Tibial nerve (tissue), 4 donors: ENCODE measurements at places on chromosomes 4 and X. TPM values are rescaled to one million over a fixed set of nuclear protein-coding genes. Genes with fewer than 3 reads are reported as not detected.

DNA sequence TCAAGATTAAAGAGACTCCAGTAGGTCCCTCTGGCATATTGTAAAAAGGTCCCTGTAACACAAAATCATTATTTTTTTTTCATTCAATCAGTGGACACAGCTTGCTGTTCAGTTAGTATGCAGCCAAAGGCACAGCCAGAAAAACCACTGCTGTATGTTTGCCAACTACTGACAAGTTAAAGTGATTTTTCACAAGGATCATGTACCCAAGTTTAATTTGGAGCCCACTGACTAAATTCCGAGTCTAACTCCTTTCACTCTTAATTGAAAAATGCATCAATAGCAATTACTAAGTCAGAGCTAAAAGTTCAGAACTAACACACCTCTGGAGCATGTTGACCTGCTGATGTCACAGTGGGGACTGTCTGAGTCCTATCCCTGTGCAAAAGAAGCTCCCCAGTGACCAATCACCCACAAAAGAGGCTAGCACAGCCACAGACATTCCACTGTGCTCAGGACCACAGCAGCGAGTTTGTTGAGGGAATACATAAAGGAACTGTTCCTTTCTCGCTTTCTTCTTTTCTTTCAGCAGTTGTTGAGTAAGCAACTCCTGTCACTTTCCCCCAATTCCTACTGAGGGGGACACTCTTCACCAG is 60.4 kb downstream of the STX18 start:
- no peak overlapping the region for H3K27ac ChIP-seq
- H3K27me3 ChIP-seq, result no peaks in the 10 kb centered on the region
- H3K4me3 ChIP-seq, result no peak overlapping the region
- DNase-seq, result no peak
- no peaks in the 10 kb centered on the region for H3K36me3 ChIP-seq
- H3K4me1 ChIP-seq, result no peaks in the 10 kb centered on the region

- no peaks in the 10 kb centered on the region for H3K4me1 ChIP-seq
- H3K36me3 ChIP-seq, result no peaks in the 10 kb centered on the region
- no peaks in the 10 kb centered on the region for H3K27me3 ChIP-seq
- DNase-seq, result no peak
- no peak overlapping the region for H3K4me3 ChIP-seq
Observed at GRCh38 chrX:131816551-131817136, 206.5 kb upstream of the STK26 start.

DNA sequence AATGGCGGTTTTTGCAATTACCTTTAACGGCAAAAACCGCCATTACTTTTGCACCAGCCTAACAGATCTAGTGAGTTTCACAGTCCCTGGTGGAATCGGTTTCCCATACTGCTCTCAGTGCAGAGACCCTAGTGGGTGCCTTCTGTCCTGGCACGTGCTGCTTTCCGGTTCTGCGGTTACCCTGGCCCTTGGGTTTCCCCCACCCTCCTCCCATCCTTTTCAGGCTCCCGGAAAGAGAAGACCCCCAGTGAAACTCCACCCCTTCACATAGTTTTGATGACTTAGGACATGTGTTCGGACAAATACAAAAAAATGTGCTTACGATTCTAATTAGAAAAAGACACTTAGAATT is 36.9 kb downstream of the NLGN3 start:
- H3K27me3 ChIP-seq, result no peaks in the 10 kb centered on the region
- peak overlapping the region; percentile 94 for H3K27ac ChIP-seq
- peak overlapping the region; percentile 39 for H3K4me3 ChIP-seq
- H3K4me1 ChIP-seq, result no peaks in the 10 kb centered on the region
- no peaks in the 10 kb centered on the region for H3K36me3 ChIP-seq

DNA sequence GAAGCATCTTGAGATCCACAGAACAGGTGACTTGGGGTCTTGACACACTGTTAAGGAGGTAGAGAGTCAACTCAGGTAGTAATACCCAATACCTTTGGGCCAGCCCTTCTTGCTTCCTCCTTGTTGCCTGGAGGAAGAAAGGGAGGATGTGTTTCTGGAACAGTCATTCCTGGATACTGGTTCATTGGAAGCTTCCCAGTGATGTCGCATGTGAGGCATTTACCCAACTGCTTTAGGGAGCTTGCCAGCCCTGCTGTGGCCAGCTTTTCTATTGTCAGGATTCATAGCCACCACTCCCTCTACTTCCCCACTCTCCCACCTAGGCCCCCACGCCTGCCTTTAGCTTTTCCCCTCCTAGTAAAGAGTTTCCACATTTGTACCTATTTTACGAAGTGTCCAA is 310.3 kb upstream of the PRPS2 start:
- no peak overlapping the region for H3K4me3 ChIP-seq
- H3K27ac ChIP-seq, result no peak overlapping the region
- H3K27me3 ChIP-seq, result no peaks in the 10 kb centered on the region
- no peaks in the 10 kb centered on the region for H3K4me1 ChIP-seq
- H3K36me3 ChIP-seq, result no peaks in the 10 kb centered on the region

- no peaks in the 10 kb centered on the region for H3K36me3 ChIP-seq
- DNase-seq, result no peak
- H3K27ac ChIP-seq, result no peak overlapping the region
- H3K27me3 ChIP-seq, result no peaks in the 10 kb centered on the region
Observed at GRCh38 chr4:55312489-55313101, 33.4 kb upstream of the SRD5A3 start.

DNA sequence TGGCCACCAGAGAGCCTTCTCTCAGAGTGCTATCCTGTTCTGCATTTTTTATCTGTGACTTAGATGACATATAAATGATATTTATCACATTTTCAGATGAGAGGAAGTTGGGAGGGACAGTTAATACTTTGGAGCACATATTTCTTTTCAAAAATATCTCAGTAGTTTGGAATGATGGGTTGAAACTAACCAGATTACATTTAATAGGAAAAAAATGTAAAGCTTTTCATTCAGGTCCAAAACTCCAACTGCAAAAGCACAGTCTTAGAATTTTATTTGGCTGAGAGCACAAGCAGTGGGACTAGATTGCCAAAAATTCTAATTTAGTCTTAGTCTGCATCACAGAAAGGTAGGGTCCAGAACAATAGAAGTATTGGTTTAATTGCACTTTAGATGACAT is 248.2 kb upstream of the TEX13A start:
- no peak overlapping the region for H3K4me3 ChIP-seq
- no peaks in the 10 kb centered on the region for H3K4me1 ChIP-seq
- DNase-seq, result no peak
- no peak overlapping the region for H3K27ac ChIP-seq
- no peaks in the 10 kb centered on the region for H3K27me3 ChIP-seq

GRCh38 chrX:21374994-21375707 is 933 bp downstream of the CNKSR2 start:
- H3K36me3 ChIP-seq, result no peaks in the 10 kb centered on the region
- peak overlapping the region; percentile 87 for H3K27ac ChIP-seq
- no peak for DNase-seq
- peak overlapping the region; percentile 50 for H3K4me3 ChIP-seq
- peaks cover 3% of the 10 kb centered on the region for H3K27me3 ChIP-seq

DNA sequence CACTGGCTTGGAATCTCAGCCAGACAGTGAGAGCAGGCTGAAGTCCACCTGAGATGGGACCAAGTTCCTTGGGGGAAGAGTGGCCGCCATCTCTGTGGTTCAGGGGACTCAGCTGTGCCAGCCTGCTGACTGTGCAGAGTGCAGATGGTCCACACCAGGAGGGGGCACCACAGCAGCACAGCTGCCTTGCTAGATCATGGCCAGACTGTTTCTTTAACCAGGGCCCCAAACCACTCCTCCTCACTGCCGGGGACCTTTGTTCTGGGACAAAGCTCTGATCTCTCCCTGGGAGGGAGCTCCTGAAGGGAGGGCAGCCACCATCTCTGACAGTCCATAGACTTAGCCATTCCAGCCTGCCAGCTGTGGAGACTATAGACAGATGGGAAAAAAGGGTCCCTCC is 2189.6 kb downstream of the PCDH7 start:
- no peaks in the 10 kb centered on the region for H3K27me3 ChIP-seq
- H3K4me3 ChIP-seq, result no peak overlapping the region
- no peak overlapping the region for H3K27ac ChIP-seq
- H3K36me3 ChIP-seq, result no peaks in the 10 kb centered on the region
- no peaks in the 10 kb centered on the region for H3K4me1 ChIP-seq

DNA sequence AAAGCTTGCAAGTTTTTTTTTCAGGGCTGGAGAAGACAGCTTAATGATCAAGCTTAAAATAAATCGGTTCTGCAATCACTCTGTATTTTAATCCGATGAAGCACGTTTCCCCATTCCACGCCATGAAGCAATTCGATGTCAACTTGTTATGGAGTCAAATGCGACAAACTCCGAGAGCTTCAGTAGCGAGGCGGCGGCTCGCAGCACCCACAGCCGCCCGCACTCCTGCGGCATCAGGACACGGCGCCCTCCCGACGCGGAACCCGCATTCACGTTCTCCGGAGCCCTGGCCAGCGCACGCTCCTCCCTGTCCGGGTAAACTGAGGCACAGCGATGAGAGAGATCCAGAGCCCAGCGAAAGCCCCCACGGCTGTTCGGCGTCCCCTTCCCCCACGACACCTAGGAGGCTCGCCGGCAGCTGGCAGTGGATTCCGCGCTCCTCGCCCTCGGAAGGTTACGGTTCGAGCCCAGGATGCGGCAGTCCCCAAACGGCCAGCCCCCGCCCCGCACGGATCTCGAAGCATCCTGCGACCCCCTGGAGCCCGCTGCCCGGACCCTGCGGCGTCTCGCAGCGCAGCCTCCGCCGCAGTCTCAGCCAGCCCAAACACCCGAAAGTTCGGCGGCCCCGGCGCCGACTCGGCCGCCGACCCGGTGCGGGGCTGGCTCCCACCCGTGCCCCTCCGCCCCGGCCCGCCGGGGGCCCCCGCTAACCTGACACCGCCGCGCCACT is 507 bp downstream of the MFAP3L start:
- H3K4me3 ChIP-seq, result peak overlapping the region; percentile 95
- DNase-seq, result no peak
- H3K27me3 ChIP-seq, result no peaks in the 10 kb centered on the region
- H3K27ac ChIP-seq, result peak overlapping the region; percentile 76
- H3K36me3 ChIP-seq, result no peaks in the 10 kb centered on the region

DNA sequence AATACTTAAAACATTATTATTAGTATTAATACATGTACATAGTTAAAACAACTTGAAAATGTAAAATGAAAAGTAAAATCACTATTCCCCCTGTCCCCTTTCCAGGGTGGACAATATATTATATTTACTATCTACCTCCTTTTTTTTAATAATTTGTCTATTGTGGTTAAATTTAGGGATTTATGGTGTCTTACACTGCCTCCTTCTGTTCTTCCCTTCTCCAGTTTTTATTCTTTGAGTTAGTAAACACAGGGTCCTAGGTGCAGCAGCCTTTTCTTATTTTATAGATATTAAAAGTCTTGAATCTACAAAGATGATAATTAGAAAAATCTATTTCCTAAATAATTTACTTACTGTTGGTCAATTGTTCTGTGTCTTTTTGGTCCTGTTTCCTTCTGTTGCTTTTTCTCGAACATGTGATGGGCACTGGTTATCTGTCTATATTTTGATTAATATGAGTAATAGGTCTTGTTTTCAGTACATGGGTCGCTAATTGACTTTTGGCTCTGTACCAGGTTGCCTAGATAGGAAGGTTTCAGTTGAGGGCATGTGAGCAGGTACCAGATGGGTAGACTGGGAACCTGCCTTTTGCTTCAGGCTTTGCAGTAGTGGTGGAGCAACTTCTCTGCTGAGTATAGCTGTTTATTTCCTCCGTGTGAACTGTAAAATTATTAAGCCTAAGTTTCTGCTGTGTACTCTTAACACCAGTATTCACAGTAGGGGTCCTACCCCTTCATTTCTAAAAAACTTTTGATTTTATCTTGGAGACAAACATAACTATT is 1.1 kb downstream of the NUDT9 start:
- peak overlapping the region; percentile 71 for H3K4me3 ChIP-seq
- no peaks in the 10 kb centered on the region for H3K27me3 ChIP-seq
- H3K27ac ChIP-seq, result peak overlapping the region; percentile 95
- H3K4me1 ChIP-seq, result peaks cover 51% of the 10 kb centered on the region

DNA sequence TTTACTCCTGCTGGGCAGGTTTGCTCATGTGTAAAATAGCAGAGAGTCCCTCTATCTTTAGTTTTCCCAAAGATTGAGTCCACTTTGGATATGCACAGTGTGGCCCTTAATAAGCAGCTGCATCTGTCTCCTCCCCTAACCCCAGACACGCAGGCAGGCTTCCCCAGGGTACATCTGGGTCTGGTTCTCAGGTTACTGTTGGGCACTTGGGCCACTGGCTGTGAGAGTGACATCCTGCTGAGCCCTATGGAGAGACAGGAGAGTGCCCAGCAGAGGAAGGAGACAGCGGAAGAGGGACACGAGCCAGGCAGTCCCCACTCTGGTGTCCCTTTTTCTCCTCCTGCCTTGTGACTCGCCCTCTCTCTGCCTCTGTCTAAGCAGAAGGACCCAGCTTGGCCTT is 16.0 kb downstream of the XK start:
- no peak overlapping the region for H3K4me3 ChIP-seq
- no peak for DNase-seq
- H3K4me1 ChIP-seq, result no peaks in the 10 kb centered on the region
- no peak overlapping the region for H3K27ac ChIP-seq
- H3K27me3 ChIP-seq, result no peaks in the 10 kb centered on the region

DNA sequence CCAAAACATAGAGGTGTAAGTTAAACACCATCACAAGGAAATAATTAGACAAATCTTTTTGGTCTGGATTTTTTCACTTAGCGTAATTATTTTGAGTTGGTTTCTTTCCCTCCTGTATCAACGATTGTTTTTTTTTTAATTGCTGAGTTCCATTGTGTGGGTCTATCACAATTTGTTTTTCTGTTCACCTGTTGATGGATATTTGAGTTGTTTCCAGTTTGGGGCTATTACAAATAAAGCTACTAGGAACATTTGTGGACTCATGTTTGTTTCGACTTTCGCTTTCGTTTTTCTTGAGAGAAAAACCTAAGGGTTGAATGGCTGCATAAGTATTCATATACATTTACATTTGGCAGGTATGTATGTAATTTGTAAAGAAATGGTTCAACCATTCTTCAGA is 20.4 kb upstream of the FBXW7 start:
- no peaks in the 10 kb centered on the region for H3K27me3 ChIP-seq
- H3K4me3 ChIP-seq, result no peak overlapping the region
- DNase-seq, result no peak
- no peak overlapping the region for H3K27ac ChIP-seq
- no peaks in the 10 kb centered on the region for H3K36me3 ChIP-seq

DNA sequence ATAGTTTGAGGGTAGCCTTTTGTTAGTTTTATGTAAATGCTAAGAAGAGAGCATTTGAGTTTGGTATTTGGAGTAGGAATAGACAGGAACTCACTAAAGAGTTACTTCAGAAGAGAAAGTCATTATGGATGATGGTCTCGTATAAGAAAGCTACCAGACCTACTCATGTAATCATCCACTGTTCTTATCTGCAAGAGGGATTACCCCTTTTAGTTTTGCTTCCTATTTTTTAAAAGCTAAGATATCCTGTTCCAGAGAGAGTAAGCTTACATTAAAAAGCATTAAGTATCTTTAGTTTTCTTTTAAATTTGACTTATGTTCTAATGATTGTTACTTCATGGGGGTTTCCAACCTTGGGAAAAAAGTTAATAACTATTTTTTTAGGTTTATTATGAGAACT is 12.5 kb upstream of the ART3 start:
- no peak for DNase-seq
- H3K4me3 ChIP-seq, result no peak overlapping the region
- no peak overlapping the region for H3K27ac ChIP-seq
- no peaks in the 10 kb centered on the region for H3K27me3 ChIP-seq

Gene SHROOM2
- total RNA-seq, result 2.7 TPM

Gene HSFX4
- total RNA-seq, result not detected

Gene ARAP2
- 65.6 TPM for total RNA-seq

Gene HSD17B10
- 68.1 TPM for total RNA-seq

Gene TLL1
- 7.9 TPM for total RNA-seq

Gene ENOX2
- total RNA-seq, result 13.2 TPM

Gene LUZP4
- total RNA-seq, result not detected
